Muscle of back (tissue), 13 donors: ENCODE measurements at places on chromosomes 16 and 17.

GRCh38 chr17:5610956-5611355, 26.6 kb upstream of the NLRP1 start:
- no peak for DNase-seq

DNA sequence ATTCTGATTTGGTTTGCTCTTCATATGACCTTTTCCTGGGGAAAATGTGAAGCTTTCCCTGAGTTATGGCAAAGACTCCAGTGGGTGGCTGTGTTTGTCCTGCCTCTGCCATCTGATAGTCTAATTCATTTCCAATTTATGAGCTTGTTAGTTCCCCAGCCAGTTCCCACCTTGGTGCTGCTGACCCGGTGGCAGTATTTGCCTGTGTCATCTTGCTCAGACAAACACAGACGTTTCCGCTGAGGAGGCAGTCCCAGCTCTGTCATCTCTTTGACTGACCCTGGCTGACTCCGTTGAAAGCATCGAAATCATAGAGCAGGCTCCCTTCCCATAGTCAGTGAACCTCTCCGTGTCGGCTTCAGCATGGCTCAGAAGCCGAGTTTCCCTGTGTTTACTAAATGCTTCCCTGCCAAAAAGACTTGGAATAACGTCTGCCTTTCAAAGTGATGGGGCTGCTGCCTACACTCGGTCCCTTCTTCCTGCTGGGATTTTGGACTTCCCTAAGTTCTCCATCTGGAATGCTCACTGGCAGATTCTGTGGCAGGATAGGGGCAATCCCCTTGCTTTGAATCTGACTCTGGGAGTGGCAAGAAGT, 538.3 kb downstream of the NPIPA7 start:
- no peak for DNase-seq

DNA sequence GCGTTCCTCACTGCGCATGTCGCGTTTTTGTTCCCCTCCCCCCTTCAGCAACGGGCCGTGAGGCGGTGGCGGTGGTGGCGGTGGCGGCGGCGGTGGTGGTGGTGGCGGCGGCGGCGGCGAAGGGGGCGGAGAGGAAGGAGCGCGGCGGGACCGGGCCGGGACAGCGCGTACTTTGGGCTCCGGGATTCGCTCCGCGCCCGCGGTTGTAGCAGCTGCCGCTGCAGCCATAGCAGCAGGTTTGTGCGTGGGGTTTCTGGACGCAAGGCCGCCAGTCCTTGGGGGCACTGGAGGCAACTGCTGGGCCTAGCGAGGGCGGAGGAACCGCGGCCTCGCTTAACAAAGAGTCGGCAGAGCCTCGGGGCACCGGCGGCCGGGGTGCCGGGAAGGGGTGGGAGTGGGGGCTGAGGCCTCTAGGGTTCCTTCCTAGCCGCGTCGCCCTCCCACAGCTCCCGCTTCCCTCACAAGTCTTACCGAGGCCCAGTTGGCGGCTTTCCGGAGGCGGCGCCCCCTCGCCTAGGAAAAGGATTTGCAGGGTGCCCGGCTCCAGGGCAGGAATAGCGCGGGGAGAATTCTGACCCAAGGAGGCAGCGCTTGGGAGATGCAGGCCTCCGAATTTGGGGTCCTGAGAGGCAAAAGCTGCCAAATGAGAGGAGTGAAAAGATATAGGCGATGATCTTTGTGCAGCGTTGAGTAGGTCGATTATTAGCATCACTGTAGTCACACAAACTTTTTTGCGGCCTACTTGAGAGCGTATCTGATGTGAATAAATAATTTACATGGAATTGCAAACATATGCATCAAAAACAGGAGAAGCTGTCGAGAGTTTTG, at the start of gene DDX42:
Gene DDX42, plus strand, starts transcription at position 30 of the 828 bp plus-strand sequence. CDS start 12,880 bp downstream, outside the sequence.
- peak; percentile 55 for DNase-seq

DNA sequence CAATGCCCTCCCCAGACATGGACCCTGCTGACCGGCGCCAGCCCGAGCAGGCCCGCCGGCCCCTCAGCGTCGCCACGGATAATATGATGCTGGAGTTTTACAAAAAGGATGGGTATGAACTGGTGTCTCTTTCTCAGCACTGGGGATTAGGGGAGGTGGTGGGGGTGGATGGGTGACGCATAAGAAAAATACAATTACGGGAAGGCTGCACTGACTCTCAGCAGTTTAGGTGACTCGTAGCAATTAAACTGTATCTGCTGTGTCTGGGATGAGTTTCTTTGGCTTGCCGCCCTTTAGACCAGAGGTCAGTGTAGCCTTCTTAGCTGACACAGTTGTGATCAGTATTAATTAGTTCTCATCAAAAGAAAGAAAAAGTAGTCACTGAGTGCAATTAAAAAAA, 59.0 kb downstream of the ELAC2 start:
- DNase-seq = peak; percentile 33

DNA sequence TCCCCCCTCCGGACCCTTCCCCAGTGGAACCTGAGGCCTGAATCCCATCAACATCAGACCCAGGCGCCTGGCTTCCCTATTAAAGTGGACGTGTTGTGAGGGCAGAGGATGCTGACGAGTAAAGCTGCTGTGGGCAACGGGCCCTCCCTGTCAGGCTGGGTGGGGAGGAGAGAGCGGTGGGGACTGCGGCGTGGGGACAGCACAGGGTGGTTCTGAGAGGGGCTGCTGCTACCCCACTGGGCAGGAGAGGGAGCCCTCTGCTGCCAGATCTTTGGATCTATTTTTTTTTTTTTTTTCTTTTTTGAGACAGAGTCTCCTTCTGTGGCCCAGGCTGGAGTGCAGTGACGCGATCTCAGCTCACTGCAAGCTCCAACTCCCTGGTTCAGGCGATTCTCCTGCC, 5.9 kb downstream of the CA5A start:
- DNase-seq = no peak

DNA sequence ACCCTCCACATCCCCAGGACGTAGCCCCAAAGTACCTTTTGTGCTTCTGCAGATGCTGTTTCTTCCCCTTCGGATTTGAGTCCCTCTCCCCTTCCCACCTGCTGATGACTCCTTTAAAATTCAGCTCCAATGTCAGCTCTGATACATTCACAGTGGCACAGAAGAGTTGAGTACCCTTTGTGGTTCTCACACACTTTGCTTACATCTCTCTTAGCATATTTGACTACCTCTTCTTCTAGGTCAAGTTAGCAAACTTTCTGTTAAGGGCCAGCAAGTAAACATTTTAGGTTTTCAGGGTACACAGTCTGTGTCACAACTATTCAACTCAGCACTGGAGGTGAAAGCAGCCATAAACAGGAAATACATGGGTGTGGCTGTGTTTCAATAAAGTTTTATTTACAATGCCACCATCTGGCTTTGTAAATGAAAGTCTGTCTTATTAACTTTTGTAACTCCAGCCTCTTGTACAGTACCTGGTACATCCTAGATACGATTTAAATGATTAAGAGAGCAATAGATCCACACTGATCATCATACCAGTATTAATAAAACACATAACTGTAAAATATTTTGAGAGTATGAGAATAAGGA, 161.7 kb downstream of the SOX9 start:
- no peak for DNase-seq
